ENCODE measurements at places on chromosomes 3 and 15.

- DNase-seq: no peak
Measured at GRCh38 chr3:2454865-2455264, 356.2 kb downstream of the CNTN4 start.

- DNase-seq: no peak
Measured at GRCh38 chr3:38453913-38454177, 155 bp downstream of the ACVR2B start.

DNA sequence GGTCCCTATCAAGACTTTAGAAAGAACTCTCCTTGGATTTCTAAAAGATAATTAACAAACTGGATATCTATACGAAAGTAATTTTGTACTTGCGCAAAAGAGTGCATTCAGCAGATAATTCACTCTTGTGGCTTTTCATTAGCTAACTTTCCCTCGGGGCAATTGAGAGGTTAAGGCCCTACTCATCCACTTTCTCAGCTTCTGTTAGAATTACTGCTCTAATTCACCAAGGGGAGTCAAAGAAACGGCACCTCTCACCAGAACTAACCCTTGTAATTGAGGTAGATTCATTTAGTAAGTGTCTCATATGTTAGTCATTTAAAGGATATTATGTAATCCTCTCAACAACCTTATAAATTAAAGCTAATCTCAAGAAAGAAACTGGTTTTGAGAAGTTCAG lies 22.5 kb upstream of the MB21D2 start:
- no peak for DNase-seq

DNA sequence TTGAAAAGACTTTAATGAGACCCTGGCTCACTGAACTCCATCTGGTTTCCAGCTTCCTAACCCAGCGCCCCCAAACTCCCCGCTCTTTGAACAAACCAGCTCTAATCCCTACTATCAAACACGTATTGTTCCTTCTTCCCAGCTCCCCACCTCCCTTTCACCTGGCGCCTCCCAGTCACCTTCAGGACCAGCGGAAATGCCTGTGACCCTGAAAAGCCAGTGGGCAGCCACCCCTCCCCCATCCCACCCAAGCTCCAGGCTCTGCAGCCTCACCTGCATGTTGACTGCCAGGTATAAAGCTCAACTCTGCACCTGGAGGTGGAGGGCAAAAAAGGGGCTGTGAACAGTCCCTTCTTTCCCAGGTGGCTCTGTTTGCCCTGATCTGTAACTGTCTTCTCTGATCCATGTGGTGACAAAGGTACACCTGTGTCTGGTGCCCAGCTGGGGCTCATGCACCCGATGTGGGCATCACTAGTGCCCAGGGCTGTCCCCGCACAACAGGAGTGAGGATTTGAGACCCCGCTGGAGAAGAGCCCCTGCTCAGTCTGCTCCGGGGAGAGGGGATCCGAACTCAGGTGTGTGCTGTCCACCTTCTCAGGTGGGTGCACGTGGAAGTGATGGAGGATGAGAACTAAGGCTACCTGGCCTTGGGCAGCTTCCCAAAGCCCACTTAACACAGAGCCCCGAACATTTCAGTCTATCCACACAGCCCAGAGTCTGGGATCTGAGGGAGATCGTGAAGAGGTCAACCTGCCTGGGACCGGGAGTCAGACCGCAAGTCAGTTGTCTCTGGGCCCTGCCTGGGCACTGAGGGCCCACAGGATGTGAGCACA lies 128.9 kb downstream of the NSMCE3 start:
- no peak for DNase-seq

GRCh38 chr15:89654847-89655805 lies at the start of gene KIF7:
TSS of gene KIF7 (minus strand) at chr15:89655467. CDS start at chr15:89652930, 2,537 bp downstream.
- no peak for DNase-seq

GRCh38 chr3:69531576-69532546 lies 146.0 kb upstream of the FRMD4B start:
- no peak for DNase-seq

DNA sequence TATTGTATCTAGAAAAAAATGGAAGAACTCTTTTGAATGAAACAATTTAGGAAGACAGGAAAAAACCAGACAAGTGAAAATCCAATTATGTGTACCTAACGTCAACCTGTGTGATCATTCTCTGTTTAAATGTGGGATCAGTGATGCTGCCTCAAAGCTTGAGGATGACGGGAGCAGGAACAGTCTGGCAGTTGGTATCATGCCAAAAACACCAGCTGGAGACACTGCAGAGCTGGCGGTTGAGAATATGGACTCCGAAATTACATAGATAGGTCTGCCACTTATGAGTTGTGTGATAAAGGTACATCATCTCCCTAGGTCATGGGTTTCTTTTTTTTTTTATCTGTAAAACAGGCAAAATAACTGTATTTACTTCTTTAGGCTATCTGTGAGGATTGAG lies 480.5 kb downstream of the CNTN4 start:
- DNase-seq: peak; percentile 56

GRCh38 chr3:156615592-156616173 lies 58.7 kb upstream of the TIPARP start:
- DNase-seq: peak; percentile 8

DNA sequence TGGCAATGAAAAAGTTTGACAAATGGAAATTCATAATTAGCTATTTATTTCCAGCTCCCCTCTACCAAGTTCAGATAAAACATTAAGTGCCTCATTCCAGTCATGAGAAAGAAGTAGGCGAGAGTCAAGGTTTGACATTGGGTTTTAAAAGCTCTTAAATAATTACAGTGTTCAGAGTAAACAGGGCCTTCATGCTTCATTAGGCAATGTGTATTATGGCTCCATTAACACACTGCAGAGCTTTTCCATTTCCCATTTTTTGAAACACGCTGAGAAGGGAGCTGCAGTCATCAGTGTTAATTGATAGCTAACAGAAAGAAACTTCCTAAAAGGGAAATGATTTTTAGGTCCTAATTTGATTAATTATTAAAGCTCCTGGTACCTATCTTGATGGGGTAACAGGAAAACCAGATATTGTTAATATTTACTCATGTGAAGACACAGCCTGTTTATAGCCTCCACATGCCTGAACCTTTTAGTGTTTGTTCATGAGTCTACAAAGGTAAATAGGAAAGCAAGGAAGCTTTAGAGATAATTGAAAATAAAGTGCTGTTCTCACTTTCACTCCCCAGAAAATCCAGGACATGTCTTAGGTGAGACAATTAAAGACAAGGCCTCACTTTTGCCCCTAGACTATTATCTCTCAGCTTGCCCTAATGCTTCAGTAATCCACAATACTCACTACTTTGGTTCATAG lies 28.7 kb downstream of the SST start:
- peak; percentile 62 for DNase-seq

GRCh38 chr3:150081084-150081483 lies 110.4 kb upstream of the PFN2 start:
- DNase-seq: no peak

DNA sequence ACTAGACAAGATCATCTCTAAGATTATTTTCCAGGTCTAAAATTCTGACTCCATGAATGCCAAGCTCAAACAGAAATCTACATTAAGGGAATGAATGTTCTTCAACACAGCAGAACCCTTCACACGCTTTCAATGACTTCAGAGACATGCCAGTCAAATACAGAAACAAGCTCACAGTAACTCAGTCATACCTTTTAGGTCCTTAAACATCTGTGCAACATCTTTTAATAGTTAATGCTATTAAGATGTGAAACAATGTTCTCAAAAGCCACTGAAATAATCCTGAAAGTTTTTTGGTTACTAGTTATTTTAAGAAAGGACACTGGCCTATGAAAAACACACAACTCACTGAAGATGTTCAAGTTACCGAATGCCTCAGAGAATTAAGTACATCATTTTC lies 2.5 kb downstream of the DLG1 start:
- no peak for DNase-seq

- peak; percentile 17 for DNase-seq
Measured at GRCh38 chr15:40439461-40439959, 1.2 kb upstream of the BAHD1 start.

DNA sequence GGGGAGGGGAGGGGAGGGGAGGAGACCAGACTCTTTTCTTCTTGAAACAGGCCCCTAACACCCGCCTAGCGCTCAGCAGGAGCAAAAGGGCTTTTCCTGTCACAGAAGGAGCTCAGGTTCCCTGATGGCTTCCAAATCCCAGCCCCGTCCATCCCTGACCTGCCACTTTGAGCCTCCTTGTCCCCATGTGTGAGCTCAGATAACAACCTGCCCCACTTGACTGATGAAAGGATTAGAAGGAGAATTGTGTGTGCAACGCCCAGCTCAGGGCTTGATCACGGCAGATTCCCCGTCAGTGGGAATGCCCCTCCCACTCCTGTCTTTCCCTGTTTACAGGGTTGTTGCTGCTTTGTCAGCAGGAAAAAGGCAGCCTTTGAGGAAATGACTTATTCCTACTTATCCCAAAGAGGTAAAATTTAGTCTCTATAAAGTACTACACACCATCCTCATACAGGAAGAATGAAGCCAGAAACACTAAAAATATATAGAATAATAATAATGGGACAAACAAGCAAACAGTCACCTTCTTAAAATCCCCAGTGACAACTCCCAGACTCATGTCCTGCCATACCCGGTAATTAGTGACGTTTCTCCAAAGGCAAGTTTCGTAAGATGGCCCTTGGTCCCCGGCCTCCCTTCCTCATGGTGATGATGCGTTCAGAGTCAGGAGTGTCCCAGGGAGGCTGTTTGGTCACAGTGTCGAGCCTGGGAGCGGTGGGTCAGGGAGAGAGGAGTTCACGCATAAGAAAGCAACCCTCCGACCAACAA lies 6.1 kb upstream of the LRRC15 start:
- DNase-seq: peak; percentile 67

DNA sequence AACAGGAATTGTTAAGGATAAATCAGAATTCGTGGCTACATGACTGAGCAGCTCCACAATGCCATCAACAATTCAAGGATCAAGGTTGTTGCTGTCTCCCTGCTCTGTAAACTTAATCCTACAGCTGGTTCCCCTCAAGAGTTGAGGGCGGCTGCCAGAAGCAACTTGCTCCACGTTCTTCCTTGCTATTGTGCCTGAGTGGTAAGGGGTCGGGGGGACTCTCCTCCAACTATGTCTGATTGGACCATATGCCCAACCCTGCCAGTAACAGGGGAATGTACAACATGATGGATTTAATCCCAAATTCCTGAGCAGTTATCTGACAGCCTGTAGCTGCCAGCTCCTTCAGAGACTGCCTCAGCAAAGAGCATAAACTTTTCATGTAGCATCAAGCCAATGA lies 37.9 kb upstream of the MECOM start:
- no peak for DNase-seq

- DNase-seq: peak; percentile 3
Measured at GRCh38 chr3:129855832-129856419, 37.6 kb downstream of the TMCC1 start.

GRCh38 chr3:151425627-151426340 lies 35.1 kb downstream of the IGSF10 start:
- DNase-seq: no peak
